ENCODE measurements at places on chromosomes 4 and X. TPM values are rescaled to one million over a fixed set of nuclear protein-coding genes. Genes with fewer than 3 reads are reported as not detected.
A peak's percentile ranks its signal among the peaks of the same experiment; 100 is the strongest.

- peak; percentile 71 for DNase-seq
These were observed 43.3 kb upstream of the PDGFC start for GRCh38 chr4:157014621-157015591.

- DNase-seq: peak; percentile 44
These were observed 35.4 kb downstream of the IGFBP7 start for GRCh38 chr4:57074744-57075143.

DNA sequence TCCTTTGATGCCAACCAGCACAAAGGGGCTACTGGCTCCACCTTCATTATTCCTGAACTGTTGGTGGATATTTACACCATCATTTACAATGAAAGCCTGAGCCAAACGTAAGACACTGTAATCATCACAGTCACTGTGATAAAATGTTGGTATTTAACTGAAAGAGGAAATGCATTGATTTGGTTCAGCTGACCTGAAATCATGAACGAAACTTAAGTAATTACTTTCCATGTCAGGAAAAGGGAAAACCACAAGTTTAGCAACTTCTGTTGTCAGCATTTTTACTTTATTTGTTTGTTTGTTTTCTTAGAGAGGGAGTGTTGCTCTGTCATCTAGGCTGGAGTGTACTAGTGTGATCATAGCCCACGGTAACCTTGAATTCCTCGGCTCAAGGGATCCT, 247.8 kb upstream of the FAM47A start:
- no peak for DNase-seq

The SMAD1 gene
- total RNA-seq: 16.2 TPM

GRCh38 chrX:5870238-5870637, 358.4 kb downstream of the NLGN4X start:
- no peak for DNase-seq

DNA sequence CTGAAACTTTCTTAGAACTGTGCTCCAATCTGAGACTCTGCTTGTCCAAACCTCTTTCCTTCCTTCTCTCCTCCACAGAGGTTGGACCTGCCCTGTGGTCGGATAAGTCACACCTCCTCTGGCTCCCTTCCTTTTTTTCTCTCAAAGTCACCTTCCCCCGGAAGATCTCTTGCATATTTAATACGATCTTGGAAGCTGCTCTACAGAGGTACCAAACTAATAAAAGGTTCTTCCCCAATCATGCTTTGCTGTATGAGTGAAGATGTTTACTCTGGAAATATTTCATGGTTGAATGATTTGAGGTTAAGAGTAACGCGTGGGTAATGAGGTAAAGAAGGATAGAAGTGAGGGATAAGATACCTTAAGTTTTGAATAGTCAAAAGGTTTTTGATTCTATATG, 166.0 kb downstream of the ATG4A start:
- no peak for DNase-seq

The SYTL5 gene
- total RNA-seq: 1.2 TPM

DNA sequence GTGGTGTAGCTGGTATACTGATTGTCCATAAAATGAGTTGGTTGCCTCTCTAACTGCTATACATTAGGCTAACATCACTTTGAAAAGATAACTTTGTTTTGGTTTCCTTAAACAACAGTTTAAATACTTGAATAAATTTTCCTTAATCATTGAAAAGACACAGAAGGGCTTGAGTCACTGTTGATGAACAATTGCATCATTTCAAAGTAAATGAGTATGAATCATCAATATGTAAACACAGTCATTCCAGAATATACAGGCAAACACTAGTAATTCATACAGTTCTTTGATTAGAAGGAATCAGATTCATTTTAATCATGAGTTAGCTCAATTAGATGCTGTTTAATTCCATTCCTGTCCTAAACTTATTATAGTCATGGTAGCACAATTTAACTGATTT, 160.6 kb downstream of the AFF2 start:
- peak; percentile 2 for DNase-seq

The ZNF630 gene
- total RNA-seq: 4.4 TPM

- peak; percentile 96 for DNase-seq
These were observed 345.4 kb upstream of the GATB start for GRCh38 chr4:152106113-152106763.

The ZFP92 gene
- not detected for total RNA-seq
